ENCODE measurements at places on chromosomes 16 and 17. TPM values are rescaled to one million over a fixed set of nuclear protein-coding genes. Genes with fewer than 3 reads are reported as not detected.

GRCh38 chr16:88711750-88712340, 5.5 kb downstream of the CTU2 start:
- no peaks in the 10 kb centered on the region for H3K36me3 ChIP-seq
- no peaks in the 10 kb centered on the region for H3K27me3 ChIP-seq
- H3K4me3 ChIP-seq, result no peak overlapping the region
- peaks cover 8% of the 10 kb centered on the region for H3K4me1 ChIP-seq

DNA sequence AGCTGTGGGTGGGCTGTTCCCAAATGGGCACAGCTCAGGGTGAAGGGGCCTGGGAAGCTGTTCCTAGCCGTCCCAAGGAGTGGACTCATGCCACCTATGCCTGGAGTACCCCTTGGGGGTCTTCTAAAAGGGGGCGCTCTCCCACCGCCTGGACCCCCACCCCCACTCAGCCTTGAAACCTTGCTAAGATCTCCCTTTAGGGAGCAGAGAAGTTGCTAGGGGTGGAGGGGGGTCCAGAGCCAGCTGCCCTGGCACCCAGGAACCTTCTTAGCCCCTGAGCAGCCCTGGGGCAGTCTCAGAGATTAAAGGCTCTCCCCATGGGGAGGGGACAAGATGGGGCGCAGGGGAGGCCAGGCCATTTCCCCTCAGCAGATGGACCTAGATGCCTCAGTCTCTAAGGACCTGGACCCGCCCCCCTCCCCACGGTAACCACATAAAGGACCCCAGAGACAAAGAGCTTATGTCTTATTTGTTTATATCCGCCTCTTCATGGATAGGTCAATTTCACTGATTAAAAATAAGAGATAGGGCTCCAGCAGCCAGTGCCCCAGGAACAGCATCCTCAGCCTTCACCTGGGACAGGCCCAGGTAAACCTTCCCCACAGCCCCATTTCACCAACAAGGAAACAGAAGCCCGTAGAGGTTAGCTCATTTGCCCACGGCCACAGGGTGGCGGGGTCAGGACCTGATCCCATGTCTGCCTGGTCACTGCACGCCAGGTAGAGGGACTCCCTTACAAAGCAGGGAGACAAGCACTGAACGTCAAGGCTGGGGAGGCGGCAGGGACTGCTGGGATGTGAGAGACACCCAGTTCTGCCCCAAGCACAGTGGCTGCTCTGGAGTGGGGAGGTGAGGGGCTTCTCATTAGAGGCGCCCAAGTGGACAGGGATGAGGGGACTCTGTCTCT, 3.4 kb downstream of the MTSS2 start:
- no peak for DNase-seq
- peaks cover 2% of the 10 kb centered on the region for H3K36me3 ChIP-seq
- peak overlapping the region; percentile 35 for H3K4me3 ChIP-seq
- peaks cover 37% of the 10 kb centered on the region for H3K4me1 ChIP-seq
- H3K27ac ChIP-seq, result peak overlapping the region; percentile 80

GRCh38 chr16:66551348-66551759, 1.0 kb upstream of the CKLF start:
- H3K36me3 ChIP-seq, result peaks cover 9% of the 10 kb centered on the region
- H3K27me3 ChIP-seq, result peaks cover 1% of the 10 kb centered on the region
- peaks cover 58% of the 10 kb centered on the region for H3K4me1 ChIP-seq
- peak overlapping the region; percentile 91 for H3K27ac ChIP-seq

MILR1 gene
- total RNA-seq, result 0.54 TPM

DNA sequence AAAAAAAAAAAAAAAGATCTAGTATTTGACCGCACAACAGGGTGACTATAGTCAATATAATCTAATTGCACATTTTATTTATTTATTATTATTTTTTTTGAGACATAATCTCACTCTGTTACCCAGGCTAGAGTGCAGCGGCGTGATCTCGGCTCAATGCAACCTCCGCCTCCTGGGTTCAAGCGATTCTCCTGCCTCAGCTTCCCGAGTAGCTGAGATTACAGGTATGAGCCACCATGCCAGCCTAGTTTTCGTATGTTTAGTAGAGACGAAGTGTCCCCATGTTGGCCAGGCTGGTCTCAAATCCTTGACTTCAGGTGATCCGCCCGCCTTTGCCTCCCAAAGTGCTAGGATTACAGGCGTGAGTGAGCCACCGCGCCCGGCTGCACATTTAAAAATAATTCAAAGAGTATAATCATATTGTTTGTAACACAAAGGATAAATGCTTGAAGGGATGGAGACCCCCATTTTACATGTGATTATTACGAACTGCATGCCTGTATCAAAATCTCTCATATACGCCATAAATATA, 794 bp downstream of the ANKS3 start:
- peak overlapping the region; percentile 94 for H3K27ac ChIP-seq
- H3K27me3 ChIP-seq, result no peaks in the 10 kb centered on the region
- peak overlapping the region; percentile 93 for H3K4me3 ChIP-seq
- no peak for DNase-seq
- H3K36me3 ChIP-seq, result peaks cover 15% of the 10 kb centered on the region
- H3K4me1 ChIP-seq, result peaks cover 13% of the 10 kb centered on the region

NHLRC4 gene
- total RNA-seq, result 2.3 TPM

- H3K27ac ChIP-seq, result no peak overlapping the region
- no peak for DNase-seq
- H3K4me3 ChIP-seq, result no peak overlapping the region
- no peaks in the 10 kb centered on the region for H3K4me1 ChIP-seq
Measured at GRCh38 chr16:62712566-62712965, 676.3 kb upstream of the CDH8 start.

PCGF2 gene
- total RNA-seq, result 91.9 TPM
